Left lung (tissue), 14 donors: ENCODE measurements at places on chromosomes 2 and 18. TPM values are rescaled to one million over a fixed set of nuclear protein-coding genes. Genes with fewer than 3 reads are reported as not detected.

DNA sequence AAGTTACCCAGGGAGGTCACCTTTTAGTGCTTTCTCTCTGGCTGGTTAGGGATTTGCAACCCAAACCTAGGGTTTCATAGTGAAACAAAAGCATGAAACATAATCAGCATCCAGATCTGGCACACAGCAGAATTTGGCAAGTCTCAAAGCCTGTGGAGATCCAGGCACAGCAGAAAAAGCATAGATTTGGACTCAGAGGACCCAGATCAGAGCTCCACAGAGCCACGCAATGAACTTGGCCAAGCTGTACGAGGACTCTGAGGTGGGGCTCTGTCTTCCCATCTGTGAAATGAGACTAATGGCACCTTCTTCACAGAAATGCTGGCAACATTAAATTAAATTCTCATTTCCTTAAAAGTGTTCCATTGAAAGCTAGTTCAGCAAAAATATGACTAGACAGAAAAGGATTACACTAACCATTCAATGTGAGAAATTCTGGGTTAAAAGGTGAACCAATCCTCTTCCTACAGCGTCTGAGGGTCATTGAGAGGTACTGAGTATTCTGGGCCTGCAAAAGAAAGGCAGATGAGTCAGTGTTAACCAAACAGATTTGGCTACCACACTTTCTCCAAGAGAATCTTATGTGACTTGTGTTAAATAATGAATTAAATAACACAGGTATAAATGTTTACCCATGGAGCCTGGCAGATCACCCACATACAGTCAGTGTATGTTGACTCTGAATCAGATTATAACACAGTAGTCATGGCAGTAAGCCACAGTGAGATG is 266.3 kb downstream of the MREG start:
- H3K4me1 ChIP-seq, result peaks cover 45% of the 10 kb centered on the region

- peaks cover 61% of the 10 kb centered on the region for H3K4me1 ChIP-seq
- H3K36me3 ChIP-seq, result no peaks in the 10 kb centered on the region
- H3K27ac ChIP-seq, result peak overlapping the region; percentile 24
- H3K27me3 ChIP-seq, result no peaks in the 10 kb centered on the region
- DNase-seq, result no peak
- no peak overlapping the region for H3K4me3 ChIP-seq
These were observed 33.5 kb upstream of the EML4 start for GRCh38 chr2:42135381-42136312.

DNA sequence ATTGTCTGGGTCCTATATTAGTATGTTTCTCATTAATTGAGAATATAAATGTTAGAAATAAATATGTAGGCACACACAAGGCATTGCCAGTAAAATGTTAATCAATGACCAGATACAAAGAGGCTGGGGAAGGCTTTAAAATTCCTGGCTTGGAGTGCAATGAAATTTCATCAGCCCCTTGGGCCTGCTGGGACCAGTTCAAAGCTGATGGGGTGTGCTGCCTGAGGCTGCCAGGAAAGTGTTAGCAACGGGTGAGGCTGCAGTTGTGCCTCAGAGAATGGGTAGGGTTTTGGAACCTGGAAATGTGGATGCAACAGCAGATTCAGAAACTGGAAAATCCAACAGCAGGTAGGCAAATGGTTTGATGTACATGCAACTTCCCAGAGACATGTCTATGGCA is 68.9 kb downstream of the DIPK1C start:
- no peak for DNase-seq
- H3K4me3 ChIP-seq, result no peak overlapping the region
- no peaks in the 10 kb centered on the region for H3K36me3 ChIP-seq
- no peaks in the 10 kb centered on the region for H3K27me3 ChIP-seq

GRCh38 chr2:205593891-205594290 is 88.4 kb upstream of the NRP2 start:
- no peak overlapping the region for H3K27ac ChIP-seq
- no peaks in the 10 kb centered on the region for H3K27me3 ChIP-seq
- H3K36me3 ChIP-seq, result no peaks in the 10 kb centered on the region
- DNase-seq, result no peak
- no peak overlapping the region for H3K4me3 ChIP-seq

DNA sequence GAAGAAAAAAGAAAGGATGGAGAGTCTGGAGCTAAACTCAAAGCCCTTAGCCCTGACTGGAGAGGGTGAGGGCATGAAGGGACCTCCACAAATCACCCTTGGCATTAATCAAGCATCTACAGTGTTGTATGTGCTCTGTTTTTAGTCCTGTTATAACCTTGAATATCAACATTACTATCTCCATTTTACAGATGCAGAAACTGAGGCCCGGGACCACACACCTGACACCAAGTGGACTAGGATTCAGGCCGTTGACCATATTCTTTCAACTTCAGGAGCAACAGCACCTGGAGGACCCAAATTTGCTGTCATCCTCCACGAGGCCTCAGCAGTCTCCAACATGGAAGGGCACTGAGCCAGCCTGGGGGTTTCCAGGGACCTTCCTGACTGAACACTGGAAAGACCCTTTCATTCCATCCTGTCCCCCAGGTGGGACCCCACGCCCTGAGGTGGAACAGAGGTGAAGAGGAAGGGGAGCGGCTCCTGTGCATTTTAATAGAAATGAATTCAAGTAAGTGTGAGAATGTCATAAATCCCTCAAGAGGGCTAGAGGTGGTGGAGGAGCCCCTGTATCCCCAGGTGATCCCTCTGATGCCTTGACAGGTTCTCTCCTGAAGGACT is 41.0 kb downstream of the SERTAD2 start:
- no peak for DNase-seq
- H3K4me3 ChIP-seq, result no peak overlapping the region
- no peaks in the 10 kb centered on the region for H3K27me3 ChIP-seq
- H3K36me3 ChIP-seq, result no peaks in the 10 kb centered on the region
- no peak overlapping the region for H3K27ac ChIP-seq
- no peaks in the 10 kb centered on the region for H3K4me1 ChIP-seq

GRCh38 chr2:68653538-68653982 is 10.2 kb downstream of the PROKR1 start:
- no peaks in the 10 kb centered on the region for H3K4me1 ChIP-seq
- no peak overlapping the region for H3K27ac ChIP-seq
- no peak overlapping the region for H3K4me3 ChIP-seq
- peak; percentile 43 for DNase-seq
- H3K27me3 ChIP-seq, result no peaks in the 10 kb centered on the region
- H3K36me3 ChIP-seq, result no peaks in the 10 kb centered on the region

- no peak overlapping the region for H3K4me3 ChIP-seq
- H3K27me3 ChIP-seq, result no peaks in the 10 kb centered on the region
- H3K4me1 ChIP-seq, result no peaks in the 10 kb centered on the region
- no peak for DNase-seq
- H3K36me3 ChIP-seq, result peaks cover 38% of the 10 kb centered on the region
These were observed 69.1 kb upstream of the NFATC1 start for GRCh38 chr18:79326413-79327198.

DNA sequence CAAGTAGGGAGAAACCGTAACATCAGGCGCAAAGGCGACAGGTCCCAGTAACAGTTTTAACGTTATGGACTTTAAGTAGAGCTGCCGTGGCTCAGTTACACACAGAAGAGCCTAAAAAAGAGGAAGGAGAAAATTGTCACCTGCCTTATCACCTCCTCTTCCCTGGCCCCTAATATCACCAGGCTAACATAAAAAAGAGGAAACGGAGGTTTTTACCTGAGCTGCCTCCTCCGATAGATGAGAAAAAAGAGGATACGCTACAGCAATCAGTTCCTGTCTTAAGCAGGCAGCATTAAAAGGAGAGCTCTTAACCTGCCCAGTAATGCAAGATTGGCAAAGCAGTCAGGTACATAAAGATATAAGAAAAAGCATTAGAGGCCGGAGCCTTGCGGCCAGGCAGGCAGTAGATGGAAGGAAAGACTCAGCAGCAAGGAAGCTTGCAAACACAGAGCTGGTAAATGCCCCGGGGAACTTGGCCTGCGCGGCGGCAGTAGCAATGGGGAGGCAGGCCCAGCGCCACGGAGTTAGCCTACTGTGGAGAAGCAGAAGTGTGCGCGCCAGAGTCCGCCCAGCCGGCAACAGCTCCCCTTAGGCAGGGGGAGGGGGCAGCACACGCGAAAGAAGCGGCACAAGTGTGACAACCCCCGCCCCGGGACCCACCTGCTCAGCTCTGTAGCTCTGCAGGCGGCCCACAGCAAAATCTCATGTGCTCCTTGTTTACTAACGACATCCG is 116.3 kb upstream of the SCN7A start:
- H3K4me1 ChIP-seq, result no peaks in the 10 kb centered on the region
- no peak for DNase-seq
- H3K27ac ChIP-seq, result no peak overlapping the region
- H3K36me3 ChIP-seq, result no peaks in the 10 kb centered on the region
- H3K27me3 ChIP-seq, result peaks cover 5% of the 10 kb centered on the region
- H3K4me3 ChIP-seq, result no peak overlapping the region

DNA sequence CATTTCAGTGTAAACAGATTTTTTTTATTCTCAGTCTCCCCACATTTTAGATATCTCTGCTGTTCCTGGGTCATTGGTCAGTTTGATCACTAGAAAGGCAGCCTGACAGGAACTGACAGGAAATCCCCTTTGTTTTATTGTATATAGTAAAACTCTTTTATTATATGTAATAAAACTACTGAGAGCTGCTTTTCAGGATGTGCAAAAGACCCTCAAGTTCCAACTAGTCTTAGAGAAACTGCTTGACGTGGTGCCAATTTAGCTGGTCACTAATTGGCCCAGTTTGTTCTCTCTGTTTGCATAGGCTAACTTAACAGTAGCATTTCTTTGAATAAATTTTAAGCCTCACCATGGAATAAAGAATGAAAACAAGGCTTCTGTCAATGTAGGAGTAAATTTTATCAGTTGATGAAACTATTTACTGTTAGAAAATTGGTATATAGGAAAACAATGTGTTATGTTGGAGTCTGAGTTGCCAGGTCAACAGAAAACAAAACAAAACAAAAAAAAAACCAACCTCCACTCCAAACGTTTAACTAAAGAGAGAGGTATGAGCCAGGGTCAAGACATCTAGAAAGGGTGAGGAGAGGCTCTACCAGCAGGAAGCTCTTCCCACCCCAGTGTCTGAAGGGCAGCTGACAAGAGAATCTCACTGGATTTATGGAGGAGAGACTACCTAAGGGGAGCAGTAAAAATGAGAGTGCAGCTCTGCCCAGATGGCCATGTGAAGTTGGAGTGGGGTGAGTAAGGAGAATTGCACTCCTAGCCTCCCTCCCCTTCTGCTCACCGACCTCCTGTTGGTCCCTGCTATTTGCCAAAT is 184.6 kb downstream of the ST6GAL2 start:
- no peaks in the 10 kb centered on the region for H3K36me3 ChIP-seq
- no peaks in the 10 kb centered on the region for H3K4me1 ChIP-seq
- no peak overlapping the region for H3K4me3 ChIP-seq
- no peak for DNase-seq
- H3K27me3 ChIP-seq, result no peaks in the 10 kb centered on the region

GRCh38 chr2:10918661-10919409 is 7.1 kb downstream of the KCNF1 start:
- no peaks in the 10 kb centered on the region for H3K4me1 ChIP-seq
- peak; percentile 34 for DNase-seq
- no peak overlapping the region for H3K27ac ChIP-seq
- no peaks in the 10 kb centered on the region for H3K36me3 ChIP-seq
- no peak overlapping the region for H3K4me3 ChIP-seq
- H3K27me3 ChIP-seq, result peaks cover 51% of the 10 kb centered on the region

- no peak for DNase-seq
- H3K4me1 ChIP-seq, result peaks cover 8% of the 10 kb centered on the region
- no peak overlapping the region for H3K4me3 ChIP-seq
- H3K27ac ChIP-seq, result no peak overlapping the region
- H3K27me3 ChIP-seq, result no peaks in the 10 kb centered on the region
These were observed 235.9 kb downstream of the KLHL29 start for GRCh38 chr2:23620841-23621341.

DNA sequence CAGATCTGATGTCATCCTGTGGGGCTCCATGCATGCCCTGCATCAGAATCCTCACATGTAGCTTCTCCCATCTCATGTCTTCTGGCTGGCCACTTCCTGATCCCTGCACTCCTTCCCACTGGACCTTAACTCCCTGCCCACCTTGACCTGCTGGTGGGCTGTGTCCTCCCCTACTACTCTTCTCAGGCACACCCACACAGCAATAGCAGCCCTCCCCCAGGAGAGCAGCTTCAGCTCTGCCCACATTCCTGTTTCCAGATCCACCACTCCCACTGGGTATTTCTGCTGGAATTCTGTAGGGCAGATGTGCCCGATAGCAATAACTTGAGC is 137.0 kb upstream of the HS6ST1 start:
- no peak for DNase-seq
- H3K27me3 ChIP-seq, result no peaks in the 10 kb centered on the region
- no peaks in the 10 kb centered on the region for H3K4me1 ChIP-seq
- no peak overlapping the region for H3K27ac ChIP-seq
- H3K36me3 ChIP-seq, result no peaks in the 10 kb centered on the region
- H3K4me3 ChIP-seq, result no peak overlapping the region

- H3K27ac ChIP-seq, result no peak overlapping the region
- no peak for DNase-seq
- H3K27me3 ChIP-seq, result no peaks in the 10 kb centered on the region
- H3K4me1 ChIP-seq, result no peaks in the 10 kb centered on the region
- H3K36me3 ChIP-seq, result no peaks in the 10 kb centered on the region
These were observed 78.6 kb upstream of the ACSL3 start for GRCh38 chr2:222782201-222782730.

DNA sequence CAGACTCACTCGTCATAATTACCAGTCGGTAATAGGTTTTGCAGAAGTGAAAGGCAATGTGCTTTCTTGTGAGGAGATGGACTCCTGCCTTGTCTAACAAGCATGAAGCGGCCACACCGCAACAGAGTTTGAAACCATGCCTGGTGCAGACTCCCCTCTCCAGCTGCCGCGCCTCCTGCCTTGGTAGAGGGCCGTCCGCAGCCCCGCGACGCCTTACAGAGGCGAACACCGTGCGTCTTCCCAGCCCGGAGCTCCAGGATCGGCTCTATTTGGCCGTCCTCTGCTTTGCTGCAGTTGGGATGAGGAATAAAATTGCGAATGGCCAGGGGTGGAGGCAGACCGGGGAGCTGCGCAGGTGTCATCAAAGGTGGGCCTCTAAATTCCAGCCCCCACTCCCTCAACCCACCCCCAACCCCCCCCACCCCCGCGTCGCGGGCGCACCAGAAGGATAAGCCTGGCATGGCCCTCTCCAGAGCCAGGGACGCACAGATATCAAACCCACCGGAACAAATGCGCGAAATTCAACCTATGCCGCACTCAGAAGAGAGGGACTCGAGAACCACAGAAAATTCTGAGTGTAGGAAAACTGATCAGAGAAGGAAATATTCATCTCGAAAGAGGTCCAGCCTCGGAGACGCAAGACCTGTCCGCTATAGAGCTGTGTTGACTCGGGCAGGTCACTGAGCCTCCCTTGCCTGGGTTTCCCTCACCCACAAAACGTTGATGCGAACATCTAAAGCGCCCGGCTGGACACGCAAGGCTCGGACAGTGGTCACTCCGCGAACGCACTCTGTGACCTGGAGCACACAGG is 1.1 kb downstream of the TRABD2A start:
- no peak for DNase-seq
- H3K4me3 ChIP-seq, result peak overlapping the region; percentile 57
- H3K4me1 ChIP-seq, result peaks cover 33% of the 10 kb centered on the region
- H3K36me3 ChIP-seq, result no peaks in the 10 kb centered on the region
- no peak overlapping the region for H3K27ac ChIP-seq

The CRIM1 gene
- 58.0 TPM for total RNA-seq

The VWA3B gene
- 3.5 TPM for total RNA-seq

The FAM124B gene
- total RNA-seq, result 1.8 TPM

The TCF7L1 gene
- 16.4 TPM for total RNA-seq
